ENCODE measurements at places on chromosomes 2 and 18. TPM values are rescaled to one million over a fixed set of nuclear protein-coding genes. Genes with fewer than 3 reads are reported as not detected.

DNA sequence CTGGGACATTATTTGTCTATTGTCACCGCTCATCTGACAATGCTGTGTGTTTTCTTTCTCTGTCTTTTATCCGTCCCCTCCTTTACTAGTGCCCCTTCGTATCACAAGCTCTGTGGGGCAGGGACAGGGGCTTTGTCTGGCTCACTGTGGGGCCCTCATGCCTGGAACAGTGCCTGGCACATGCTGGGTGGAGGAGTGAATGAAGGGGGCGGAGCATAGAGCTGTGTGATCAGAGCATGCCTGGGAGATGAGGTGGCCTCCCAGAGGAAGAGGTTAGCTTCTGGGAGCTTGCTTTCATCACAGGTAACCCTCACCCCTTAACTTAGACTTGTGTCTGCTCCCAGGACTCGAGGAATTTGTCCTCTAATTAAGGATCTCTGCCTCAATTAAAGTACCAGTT lies 16.4 kb downstream of the MTCL1 start:
- no peak for DNase-seq
- H3K27ac ChIP-seq: no peak overlapping the region
- no peaks in the 10 kb centered on the region for H3K4me1 ChIP-seq
- no peaks in the 10 kb centered on the region for H3K36me3 ChIP-seq
- H3K4me3 ChIP-seq: no peak overlapping the region

- H3K4me1 ChIP-seq: peaks cover 11% of the 10 kb centered on the region
- no peak overlapping the region for H3K4me3 ChIP-seq
- no peaks in the 10 kb centered on the region for H3K27me3 ChIP-seq
- no peak overlapping the region for H3K27ac ChIP-seq
- H3K36me3 ChIP-seq: no peaks in the 10 kb centered on the region
These were observed 41.7 kb downstream of the MYO7B start for GRCh38 chr2:127577208-127577475.

- peaks cover 11% of the 10 kb centered on the region for H3K4me1 ChIP-seq
- H3K4me3 ChIP-seq: no peak overlapping the region
- H3K27ac ChIP-seq: no peak overlapping the region
- peaks cover 61% of the 10 kb centered on the region for H3K36me3 ChIP-seq
- DNase-seq: no peak
- no peaks in the 10 kb centered on the region for H3K27me3 ChIP-seq
These were observed 7.5 kb downstream of the ASB1 start for GRCh38 chr2:238433941-238434845.

GRCh38 chr2:170714381-170715061 lies 616 bp upstream of the SP5 start:
- no peaks in the 10 kb centered on the region for H3K36me3 ChIP-seq
- peak; percentile 70 for DNase-seq
- H3K4me1 ChIP-seq: peaks cover 43% of the 10 kb centered on the region
- H3K4me3 ChIP-seq: peak overlapping the region; percentile 66

DNA sequence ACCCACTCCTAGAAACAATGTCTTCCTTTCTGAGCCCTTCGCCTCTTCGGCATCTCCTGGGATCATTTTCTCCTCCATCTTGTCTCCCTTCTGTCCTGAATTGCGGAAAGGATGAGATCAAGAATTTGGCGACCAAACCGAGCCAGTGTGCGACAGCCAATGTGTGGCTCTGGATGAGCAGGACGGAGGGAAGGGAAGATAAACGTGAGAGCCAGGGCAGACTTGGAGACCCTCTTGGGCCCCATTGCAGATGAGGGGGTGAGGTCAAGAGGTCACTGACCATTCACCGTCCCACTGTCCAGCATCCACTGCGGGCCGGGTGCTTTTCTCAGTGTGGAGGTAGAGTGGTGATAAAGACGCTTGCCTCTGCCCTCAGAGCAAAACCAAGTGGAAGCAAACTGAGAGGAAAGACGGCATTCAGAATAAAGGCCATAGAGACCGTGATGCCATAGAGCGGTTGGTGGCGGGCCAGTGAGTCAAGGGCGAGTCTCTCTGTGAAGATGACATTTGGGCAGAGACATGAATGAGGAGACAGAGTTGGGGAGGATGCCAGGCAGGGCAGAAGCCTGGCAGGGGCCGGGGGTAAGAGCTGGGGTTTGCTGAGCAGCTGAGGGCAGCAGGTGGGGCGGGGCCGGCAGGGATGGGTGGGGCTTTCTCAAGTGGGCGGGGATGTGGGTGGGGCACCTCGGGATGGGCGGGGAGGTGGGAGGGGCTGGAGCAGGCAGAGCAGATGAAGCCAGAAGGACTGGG lies 55.6 kb downstream of the ACAA2 start:
- H3K4me1 ChIP-seq: no peaks in the 10 kb centered on the region
- no peak for DNase-seq
- H3K27me3 ChIP-seq: no peaks in the 10 kb centered on the region
- H3K4me3 ChIP-seq: no peak overlapping the region

DNA sequence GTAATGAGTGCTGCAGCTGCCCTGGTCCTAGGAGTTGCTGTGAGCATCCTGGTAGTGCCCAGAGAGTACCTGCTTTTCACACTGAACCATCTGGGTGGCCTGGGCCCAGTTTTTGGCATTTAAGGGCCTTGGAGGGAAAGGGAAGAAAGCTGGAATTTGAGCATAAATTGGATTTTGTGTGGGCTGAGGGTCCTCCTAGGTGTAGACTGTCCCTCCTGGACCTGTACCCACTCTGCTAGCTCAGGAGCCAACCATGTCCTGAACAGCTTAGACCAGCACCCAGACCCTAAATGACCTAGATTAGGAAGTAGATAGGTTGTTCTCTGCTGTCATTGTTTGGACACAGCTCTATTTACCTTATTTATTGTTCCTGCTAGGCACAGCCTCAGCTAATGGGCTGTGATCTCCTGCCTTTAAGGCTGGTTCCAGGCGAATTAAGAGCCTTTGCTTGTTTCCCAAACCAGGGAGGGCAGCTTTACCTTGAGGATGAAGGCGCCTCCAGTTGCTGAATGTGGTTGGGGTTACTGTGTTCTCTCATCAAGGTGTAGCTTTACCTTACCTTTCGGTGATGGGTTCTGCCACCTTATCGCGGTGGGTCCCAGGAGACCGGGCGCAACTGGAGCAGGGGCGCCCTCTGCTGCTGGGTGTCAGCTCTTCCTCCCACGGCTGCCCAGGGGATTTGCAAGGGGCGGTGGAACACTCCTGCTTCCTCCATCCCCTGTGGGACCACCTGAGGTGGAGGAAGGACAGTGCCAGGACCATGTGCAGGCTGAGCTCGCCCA lies 34.4 kb downstream of the ITGA6 start:
- no peaks in the 10 kb centered on the region for H3K36me3 ChIP-seq
- H3K4me1 ChIP-seq: peaks cover 59% of the 10 kb centered on the region
- no peak overlapping the region for H3K4me3 ChIP-seq
- peak overlapping the region; percentile 20 for H3K27ac ChIP-seq
- peaks cover 4% of the 10 kb centered on the region for H3K27me3 ChIP-seq

GRCh38 chr2:227267410-227268115 lies 57.5 kb upstream of the MFF start:
- no peak overlapping the region for H3K27ac ChIP-seq
- DNase-seq: no peak
- H3K4me3 ChIP-seq: no peak overlapping the region
- no peaks in the 10 kb centered on the region for H3K4me1 ChIP-seq

Gene FAM161A
- total RNA-seq: 2.6 TPM

- no peak overlapping the region for H3K4me3 ChIP-seq
- no peaks in the 10 kb centered on the region for H3K36me3 ChIP-seq
- H3K27me3 ChIP-seq: no peaks in the 10 kb centered on the region
- no peak overlapping the region for H3K27ac ChIP-seq
These were observed 17.2 kb downstream of the MYO1B start for GRCh38 chr2:191262436-191262835.

- H3K4me3 ChIP-seq: no peak overlapping the region
- no peaks in the 10 kb centered on the region for H3K27me3 ChIP-seq
- DNase-seq: no peak
- no peak overlapping the region for H3K27ac ChIP-seq
These were observed 51.5 kb upstream of the FRZB start for GRCh38 chr2:182917924-182918323.

Gene CFAP53
- total RNA-seq: 3.7 TPM

Gene PDE1A
- total RNA-seq: 5.2 TPM

DNA sequence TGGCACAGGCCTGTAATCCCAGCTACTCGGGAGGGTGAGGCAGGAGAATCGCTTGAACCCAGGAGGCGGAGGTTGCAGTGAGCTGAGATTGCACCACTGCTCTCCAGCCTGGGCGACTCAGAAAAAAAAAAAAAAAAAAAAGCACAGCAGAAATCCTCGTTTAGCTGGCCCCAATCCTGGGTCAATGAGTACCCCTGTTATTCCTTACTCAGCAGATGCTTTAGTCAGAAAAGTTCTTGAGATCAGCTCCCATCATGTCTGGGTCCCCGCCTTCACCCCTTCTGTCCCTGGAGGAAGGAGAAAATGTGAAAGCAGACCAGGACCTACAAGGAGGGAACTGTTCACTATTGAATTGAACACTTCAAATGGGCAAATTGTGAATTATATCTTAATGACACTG lies 16.4 kb upstream of the KCNG3 start:
- H3K4me1 ChIP-seq: no peaks in the 10 kb centered on the region
- no peak overlapping the region for H3K4me3 ChIP-seq
- no peaks in the 10 kb centered on the region for H3K36me3 ChIP-seq
- DNase-seq: no peak
- peaks cover 5% of the 10 kb centered on the region for H3K27me3 ChIP-seq
- no peak overlapping the region for H3K27ac ChIP-seq

DNA sequence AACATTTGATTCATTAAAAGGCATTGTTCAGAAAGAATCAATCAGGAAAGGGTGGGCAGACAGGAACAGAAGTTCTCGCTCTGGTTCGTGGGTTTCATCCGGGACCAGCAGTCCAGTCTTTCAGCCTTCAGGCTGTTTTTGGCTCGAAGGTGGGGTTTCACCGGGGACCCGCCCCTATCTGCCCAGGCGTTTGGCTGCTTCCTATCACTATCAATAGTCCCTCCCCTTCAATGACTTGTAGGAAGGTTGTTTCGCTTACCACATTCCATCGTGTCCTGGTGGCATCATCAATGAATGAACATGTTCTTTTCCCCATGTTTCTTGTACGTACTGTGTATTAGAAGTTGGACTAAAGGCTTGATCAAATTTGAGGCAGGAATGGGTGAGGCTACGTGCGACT lies 130.3 kb downstream of the NEDD4L start:
- H3K27ac ChIP-seq: no peak overlapping the region
- no peaks in the 10 kb centered on the region for H3K36me3 ChIP-seq
- peaks cover 32% of the 10 kb centered on the region for H3K4me1 ChIP-seq

GRCh38 chr2:163324677-163325076 lies 411.1 kb downstream of the FIGN start:
- H3K27me3 ChIP-seq: no peaks in the 10 kb centered on the region
- H3K36me3 ChIP-seq: no peaks in the 10 kb centered on the region
- no peak overlapping the region for H3K27ac ChIP-seq
- DNase-seq: no peak
- H3K4me1 ChIP-seq: no peaks in the 10 kb centered on the region

GRCh38 chr2:196836440-196836839 lies 27.3 kb upstream of the C2orf66 start:
- H3K4me1 ChIP-seq: no peaks in the 10 kb centered on the region
- H3K4me3 ChIP-seq: no peak overlapping the region
- H3K27ac ChIP-seq: no peak overlapping the region
- H3K27me3 ChIP-seq: no peaks in the 10 kb centered on the region
- H3K36me3 ChIP-seq: peaks cover 14% of the 10 kb centered on the region

Gene PTPRN
- total RNA-seq: not detected

DNA sequence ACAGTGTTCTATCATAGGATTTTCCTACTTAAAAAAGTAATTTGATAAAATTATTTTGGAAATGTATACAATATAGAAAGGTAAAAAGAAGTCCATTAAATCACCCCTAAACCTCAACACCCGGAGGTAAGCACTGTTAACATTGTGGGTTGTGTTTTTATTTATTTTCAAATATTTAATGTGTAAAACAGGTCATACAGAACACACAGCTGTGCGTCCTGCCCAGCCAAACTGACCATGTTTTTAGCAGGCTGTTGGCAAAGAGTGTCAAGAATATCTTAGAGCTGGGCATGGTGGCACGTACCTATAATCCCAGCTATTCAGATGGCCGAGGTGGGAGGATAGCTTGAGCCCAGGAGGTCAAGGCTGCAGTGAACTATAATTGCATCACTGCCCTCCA lies 78.8 kb upstream of the ZNF532 start:
- no peak overlapping the region for H3K27ac ChIP-seq
- H3K27me3 ChIP-seq: no peaks in the 10 kb centered on the region
- no peak overlapping the region for H3K4me3 ChIP-seq
- DNase-seq: no peak

DNA sequence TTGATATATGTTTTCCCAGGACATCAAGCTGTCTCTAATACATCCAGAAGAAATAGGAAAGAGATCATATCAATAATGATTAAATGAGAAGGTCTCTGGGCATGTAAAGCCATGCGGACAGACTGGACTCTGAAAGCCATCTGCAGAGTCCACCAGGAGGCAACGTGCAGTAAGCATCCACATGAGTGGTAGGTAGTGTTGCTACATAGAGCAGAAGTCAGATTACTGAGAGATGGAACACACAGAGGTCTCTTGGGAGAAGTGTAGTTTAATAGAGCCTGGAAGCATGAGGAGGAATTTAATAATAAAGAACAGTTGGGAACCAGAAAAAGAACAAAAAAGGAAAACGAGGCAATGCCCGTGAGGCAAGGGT lies 758.1 kb upstream of the DDX18 start:
- no peaks in the 10 kb centered on the region for H3K4me1 ChIP-seq
- H3K27ac ChIP-seq: no peak overlapping the region
- DNase-seq: no peak
- no peak overlapping the region for H3K4me3 ChIP-seq
- H3K27me3 ChIP-seq: no peaks in the 10 kb centered on the region

DNA sequence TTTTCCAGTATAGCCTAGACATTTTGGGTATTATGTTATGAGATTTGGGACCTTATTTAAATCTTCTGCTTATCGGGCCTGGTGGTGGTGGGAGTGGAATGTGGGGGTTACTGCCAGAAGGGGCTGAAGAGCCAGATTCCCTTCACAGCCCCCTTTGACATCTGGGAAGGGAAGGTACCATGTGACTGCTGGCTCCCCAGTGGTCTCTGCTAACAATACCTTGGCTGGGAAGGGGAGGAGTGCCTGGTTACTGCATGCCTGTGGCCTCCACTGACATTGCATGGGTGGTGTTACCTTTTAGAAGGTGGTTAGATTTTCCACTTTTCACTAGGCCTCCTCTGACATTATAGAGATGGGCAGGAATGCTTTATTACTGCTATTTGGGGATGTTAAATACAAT lies 8.0 kb downstream of the ATP9B start:
- no peak overlapping the region for H3K4me3 ChIP-seq
- H3K36me3 ChIP-seq: no peaks in the 10 kb centered on the region
- no peak for DNase-seq
